ENCODE measurements at places on chromosomes 11 and 22. TPM values are rescaled to one million over a fixed set of nuclear protein-coding genes. Genes with fewer than 3 reads are reported as not detected.

- no peaks in the 10 kb centered on the region for H3K4me1 ChIP-seq
- no peak for DNase-seq
- no peak overlapping the region for H3K27ac ChIP-seq
- H3K36me3 ChIP-seq: no peaks in the 10 kb centered on the region
These were observed 1402.6 kb upstream of the TENM4 start for GRCh38 chr11:80843266-80843974.

DNA sequence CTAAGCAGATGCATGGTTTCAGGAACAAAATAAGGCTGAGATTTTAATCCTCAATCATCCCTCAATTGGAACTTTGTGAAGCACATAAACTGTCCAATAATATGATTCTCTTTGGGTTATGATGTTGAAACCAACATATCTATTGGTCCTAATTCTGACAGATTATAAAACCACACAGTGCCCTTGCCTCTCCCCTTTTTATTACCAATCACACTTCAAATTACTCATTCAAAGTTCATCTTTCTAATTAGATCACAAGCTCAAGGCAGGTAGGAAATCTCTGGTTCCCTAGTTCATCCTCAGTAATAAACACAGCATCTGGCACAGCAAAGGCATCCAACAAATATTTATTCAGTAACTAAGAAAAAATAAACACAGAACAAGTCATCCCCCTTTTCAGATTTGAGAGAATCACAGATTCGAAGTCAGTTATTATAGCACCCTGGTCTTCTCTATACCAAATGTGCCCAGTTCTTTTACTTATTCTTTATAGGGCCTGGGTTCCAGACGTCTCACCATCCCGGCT is 611.6 kb downstream of the INSC start:
- H3K4me1 ChIP-seq: no peaks in the 10 kb centered on the region
- no peak for DNase-seq
- no peaks in the 10 kb centered on the region for H3K36me3 ChIP-seq
- H3K4me3 ChIP-seq: no peak overlapping the region
- no peaks in the 10 kb centered on the region for H3K27me3 ChIP-seq

- H3K4me3 ChIP-seq: no peak overlapping the region
- no peaks in the 10 kb centered on the region for H3K27me3 ChIP-seq
- no peak overlapping the region for H3K27ac ChIP-seq
- DNase-seq: no peak
- H3K4me1 ChIP-seq: peaks cover 10% of the 10 kb centered on the region
- H3K36me3 ChIP-seq: peaks cover 26% of the 10 kb centered on the region
These were observed 26.1 kb upstream of the DLAT start for GRCh38 chr11:111999111-111999510.

DNA sequence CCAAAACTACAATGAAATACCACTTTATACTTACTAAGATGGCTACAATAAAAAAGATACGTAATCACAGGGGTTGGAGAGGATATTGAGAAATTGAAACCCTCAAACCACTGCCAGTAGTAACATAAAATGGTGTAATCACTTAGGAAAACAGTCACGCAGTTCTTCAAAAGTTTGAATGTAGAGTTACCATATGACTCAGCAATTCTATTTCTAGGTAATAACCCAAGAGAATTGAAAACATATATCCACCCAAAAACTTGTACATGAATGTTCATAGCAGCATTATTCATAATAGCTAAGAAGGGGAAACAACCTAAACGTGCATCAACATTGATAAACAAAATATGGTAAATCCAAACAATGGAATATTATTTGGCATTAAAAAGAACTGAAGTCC is 24.4 kb upstream of the PSMA1 start:
- no peak for DNase-seq
- no peaks in the 10 kb centered on the region for H3K4me1 ChIP-seq
- no peaks in the 10 kb centered on the region for H3K27me3 ChIP-seq
- H3K4me3 ChIP-seq: no peak overlapping the region
- no peak overlapping the region for H3K27ac ChIP-seq

DNA sequence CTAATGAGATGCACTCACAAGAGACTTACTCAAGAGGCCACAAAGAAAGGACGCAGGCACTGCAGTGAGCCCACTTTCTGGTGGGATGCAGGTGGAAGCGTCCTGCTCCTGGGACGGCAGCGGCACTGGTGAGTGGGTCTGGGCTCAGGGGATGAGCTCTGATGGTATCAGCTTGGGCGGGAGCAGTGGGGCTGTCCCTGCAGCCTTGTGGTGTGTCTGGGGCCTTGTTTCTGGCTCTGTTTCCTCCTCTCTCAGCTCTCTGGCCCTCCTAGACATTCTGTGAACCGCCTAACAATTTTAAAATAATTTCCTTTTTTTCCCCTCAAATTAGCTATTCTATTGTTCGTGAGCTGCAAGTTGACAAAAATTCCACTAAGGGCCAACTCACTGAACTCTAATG is 8.8 kb upstream of the ST14 start:
- peaks cover 4% of the 10 kb centered on the region for H3K36me3 ChIP-seq
- DNase-seq: no peak
- H3K27ac ChIP-seq: no peak overlapping the region
- no peaks in the 10 kb centered on the region for H3K27me3 ChIP-seq
- H3K4me3 ChIP-seq: no peak overlapping the region

GRCh38 chr11:39780131-39780530 is 1679.3 kb downstream of the LRRC4C start:
- no peaks in the 10 kb centered on the region for H3K36me3 ChIP-seq
- DNase-seq: no peak
- no peaks in the 10 kb centered on the region for H3K27me3 ChIP-seq
- peaks cover 3% of the 10 kb centered on the region for H3K4me1 ChIP-seq

GRCh38 chr22:43451371-43452050 is 39.7 kb downstream of the MPPED1 start:
- H3K4me3 ChIP-seq: no peak overlapping the region
- H3K4me1 ChIP-seq: peaks cover 4% of the 10 kb centered on the region
- no peak for DNase-seq
- H3K36me3 ChIP-seq: no peaks in the 10 kb centered on the region

DNA sequence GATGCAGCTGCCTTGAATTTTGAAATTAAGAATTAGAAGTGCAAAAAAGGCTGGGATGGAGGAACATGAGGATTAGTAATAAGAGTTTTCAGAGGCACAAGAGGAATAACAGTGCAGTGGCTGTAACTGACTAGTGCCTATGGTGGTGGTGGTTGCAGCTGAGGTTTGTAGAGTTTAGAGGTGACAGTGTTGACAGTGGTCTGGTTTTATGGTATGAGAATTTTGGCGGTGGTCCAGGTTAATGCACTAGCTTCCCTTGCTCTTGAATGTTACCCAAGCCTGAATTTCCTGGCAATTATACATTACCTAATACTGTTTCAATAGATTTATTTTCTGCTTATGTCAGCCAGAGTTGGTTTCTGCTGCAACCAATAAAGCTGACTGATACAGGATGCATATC is 112.8 kb upstream of the C11orf87 start:
- no peak for DNase-seq
- no peak overlapping the region for H3K4me3 ChIP-seq
- H3K27me3 ChIP-seq: no peaks in the 10 kb centered on the region
- no peak overlapping the region for H3K27ac ChIP-seq

- H3K27me3 ChIP-seq: no peaks in the 10 kb centered on the region
- no peak overlapping the region for H3K4me3 ChIP-seq
- H3K27ac ChIP-seq: peak overlapping the region; percentile 56
- H3K36me3 ChIP-seq: no peaks in the 10 kb centered on the region
- no peak for DNase-seq
These were observed 10.4 kb downstream of the OAF start for GRCh38 chr11:120221115-120221752.

DNA sequence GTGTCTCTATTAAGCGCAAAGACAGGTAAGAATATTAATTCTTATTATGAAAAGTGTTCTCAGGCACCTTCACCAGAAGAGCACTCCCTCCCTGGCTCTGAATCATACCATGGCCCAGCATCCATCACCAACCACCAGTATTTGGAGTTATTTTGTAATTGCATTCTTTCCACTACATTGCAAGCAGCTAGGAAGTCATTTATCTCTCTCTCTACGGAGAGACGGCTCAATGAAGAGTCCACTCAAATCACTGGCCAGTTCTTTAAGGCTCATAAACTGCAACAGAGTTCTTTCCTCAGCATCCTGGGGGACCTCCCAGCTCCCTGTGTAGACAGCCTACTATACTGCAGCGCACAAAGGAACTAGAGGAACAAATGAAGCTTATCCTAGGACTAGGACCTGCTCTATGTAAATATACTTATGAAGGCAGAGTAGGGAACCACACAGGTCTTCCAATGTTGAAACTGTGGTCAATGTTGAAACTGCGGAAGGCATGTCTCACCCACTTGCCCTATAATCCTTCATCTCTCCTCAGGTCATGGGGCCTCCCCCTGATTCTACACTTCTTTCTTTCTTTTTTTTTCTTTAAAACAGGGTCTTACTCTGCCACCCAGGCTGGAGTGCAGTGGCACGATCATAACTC is 63.4 kb downstream of the AAMDC start:
- H3K27me3 ChIP-seq: no peaks in the 10 kb centered on the region
- no peak overlapping the region for H3K27ac ChIP-seq

DNA sequence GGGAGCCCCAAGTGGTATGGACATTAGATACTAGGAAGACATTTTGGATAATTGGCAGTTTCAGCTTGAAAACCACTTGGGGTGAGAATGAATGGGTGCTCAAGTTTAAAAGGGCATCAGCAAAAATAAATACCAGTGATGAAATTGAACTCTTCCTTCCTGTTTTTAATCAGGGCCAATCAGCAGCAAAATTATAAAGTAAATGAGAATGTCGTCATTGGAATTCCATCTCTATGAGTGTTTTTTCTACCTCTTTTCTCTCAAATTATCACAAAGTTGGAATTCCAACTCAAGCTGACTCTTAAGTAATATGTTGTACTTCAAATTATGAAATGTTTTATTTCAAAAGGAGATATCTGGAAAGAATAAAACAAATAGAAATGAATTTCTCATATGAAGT is 730.6 kb downstream of the METTL15 start:
- H3K36me3 ChIP-seq: no peaks in the 10 kb centered on the region
- H3K27ac ChIP-seq: no peak overlapping the region
- no peaks in the 10 kb centered on the region for H3K27me3 ChIP-seq
- H3K4me3 ChIP-seq: no peak overlapping the region
- no peaks in the 10 kb centered on the region for H3K4me1 ChIP-seq

- DNase-seq: no peak
- peaks cover 17% of the 10 kb centered on the region for H3K4me1 ChIP-seq
- H3K36me3 ChIP-seq: peaks cover 32% of the 10 kb centered on the region
- no peak overlapping the region for H3K27ac ChIP-seq
- no peak overlapping the region for H3K4me3 ChIP-seq
These were observed 7.5 kb downstream of the CFL1 start for GRCh38 chr11:65850217-65851082.

DNA sequence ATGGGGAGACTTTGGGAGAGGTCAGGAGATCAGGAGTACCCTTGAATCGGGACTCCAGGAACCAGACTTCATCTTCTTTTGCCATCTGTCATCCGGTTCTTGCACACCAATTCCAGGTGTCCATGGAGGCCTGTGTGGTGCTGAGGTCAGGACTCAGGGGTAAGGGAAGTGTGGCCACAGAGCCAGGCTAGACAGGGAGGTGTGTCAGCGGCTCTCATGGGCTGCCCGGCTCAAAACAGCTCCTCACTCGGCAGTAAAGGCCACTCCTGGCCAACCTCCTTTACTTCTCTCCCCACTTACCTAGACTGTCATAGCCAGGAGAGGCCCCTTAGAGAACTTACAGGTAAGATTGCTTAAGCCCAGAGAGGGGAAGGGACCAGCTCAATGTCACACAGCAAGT is 75.7 kb upstream of the NECTIN1 start:
- H3K4me1 ChIP-seq: no peaks in the 10 kb centered on the region
- no peak for DNase-seq
- H3K27me3 ChIP-seq: no peaks in the 10 kb centered on the region
- H3K27ac ChIP-seq: no peak overlapping the region
- H3K36me3 ChIP-seq: no peaks in the 10 kb centered on the region

GRCh38 chr22:37519268-37520195 is at the start of gene CARD10:
Gene CARD10 (minus strand): TSS chr22:37519415. CDS start chr22:37519200, 215 bp downstream.
- H3K27me3 ChIP-seq: peaks cover 12% of the 10 kb centered on the region
- H3K4me1 ChIP-seq: peaks cover 20% of the 10 kb centered on the region
- peak; percentile 63 for DNase-seq

GRCh38 chr11:61549662-61550568 is 31.0 kb downstream of the SYT7 start:
- H3K36me3 ChIP-seq: no peaks in the 10 kb centered on the region
- DNase-seq: peak; percentile 54

DNA sequence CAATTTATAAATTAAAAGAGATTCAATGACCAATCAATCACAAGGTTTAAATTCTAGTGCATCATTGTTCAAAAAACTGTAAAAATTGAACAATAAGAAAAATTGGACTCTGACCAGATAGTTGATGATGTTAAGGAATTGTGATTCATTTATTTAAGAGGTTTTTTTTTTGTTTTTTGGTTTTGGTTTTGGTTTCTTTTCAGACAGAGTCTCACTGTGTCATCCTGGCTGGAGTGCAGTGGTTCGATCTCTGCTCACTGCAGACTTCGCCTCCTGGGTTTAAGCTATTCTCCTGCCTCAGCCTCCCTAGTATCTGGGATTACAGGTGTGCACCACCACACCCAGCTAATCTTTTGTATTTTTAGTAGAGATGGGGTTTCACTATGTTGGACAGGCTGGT is 17.1 kb upstream of the EIF3M start:
- H3K27ac ChIP-seq: no peak overlapping the region
- peaks cover 5% of the 10 kb centered on the region for H3K27me3 ChIP-seq
- H3K36me3 ChIP-seq: no peaks in the 10 kb centered on the region
- H3K4me3 ChIP-seq: no peak overlapping the region
- DNase-seq: no peak
- H3K4me1 ChIP-seq: no peaks in the 10 kb centered on the region

DNA sequence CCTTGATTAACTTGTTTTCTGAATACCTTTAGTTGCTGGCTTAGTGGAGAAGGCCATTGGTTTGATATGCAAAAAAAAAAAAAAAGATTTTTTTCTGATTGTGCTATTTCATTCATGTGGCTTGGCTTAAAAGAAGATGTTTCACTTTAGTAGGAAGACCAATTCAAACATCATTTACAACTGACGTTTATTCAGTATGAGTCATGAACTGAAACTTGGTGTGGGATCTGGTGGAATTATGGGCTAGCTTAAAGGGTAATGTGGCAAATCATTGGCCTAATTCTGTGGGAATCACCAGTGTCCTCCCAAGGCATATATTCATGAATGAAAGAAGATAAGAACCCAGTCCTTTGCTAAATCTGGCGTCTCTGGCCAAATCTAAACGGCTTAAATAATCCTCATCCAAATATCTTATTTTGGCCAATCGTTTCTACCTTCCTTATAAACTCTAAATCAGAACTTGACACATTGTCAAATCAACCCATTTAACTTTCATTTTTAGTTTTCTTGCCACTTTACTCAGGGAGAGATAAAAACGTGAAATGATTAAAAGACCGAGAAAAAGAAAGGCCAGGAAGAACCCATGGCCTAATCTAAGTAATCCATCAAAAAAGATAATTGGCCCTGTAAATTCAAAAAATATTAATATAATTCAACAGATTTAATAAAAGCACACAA is 77.0 kb downstream of the DDIAS start:
- H3K4me3 ChIP-seq: no peak overlapping the region
- H3K27me3 ChIP-seq: no peaks in the 10 kb centered on the region
- H3K36me3 ChIP-seq: peaks cover 6% of the 10 kb centered on the region
- DNase-seq: no peak
- peaks cover 13% of the 10 kb centered on the region for H3K4me1 ChIP-seq

- no peak overlapping the region for H3K27ac ChIP-seq
- DNase-seq: no peak
- H3K4me1 ChIP-seq: peaks cover 16% of the 10 kb centered on the region
- no peaks in the 10 kb centered on the region for H3K36me3 ChIP-seq
These were observed 190.4 kb downstream of the MAML2 start for GRCh38 chr11:96152623-96153022.

Gene GUCY1A2
- 9.7 TPM for total RNA-seq

Gene OR56A1
- not detected for total RNA-seq

Gene APOL6
- total RNA-seq: 14.0 TPM

Gene TPBGL
- total RNA-seq: 0.37 TPM

Gene ST14
- 0.53 TPM for total RNA-seq

Gene SRSF8
- 18.4 TPM for total RNA-seq

Gene TMEM191C
- 1.8 TPM for total RNA-seq

Gene FGF19
- total RNA-seq: not detected
